Nucleus accumbens (tissue), 56 donors: ENCODE measurements at places on chromosomes 2 and 18.
A peak's percentile ranks its signal among the peaks of the same experiment; 100 is the strongest.

DNA sequence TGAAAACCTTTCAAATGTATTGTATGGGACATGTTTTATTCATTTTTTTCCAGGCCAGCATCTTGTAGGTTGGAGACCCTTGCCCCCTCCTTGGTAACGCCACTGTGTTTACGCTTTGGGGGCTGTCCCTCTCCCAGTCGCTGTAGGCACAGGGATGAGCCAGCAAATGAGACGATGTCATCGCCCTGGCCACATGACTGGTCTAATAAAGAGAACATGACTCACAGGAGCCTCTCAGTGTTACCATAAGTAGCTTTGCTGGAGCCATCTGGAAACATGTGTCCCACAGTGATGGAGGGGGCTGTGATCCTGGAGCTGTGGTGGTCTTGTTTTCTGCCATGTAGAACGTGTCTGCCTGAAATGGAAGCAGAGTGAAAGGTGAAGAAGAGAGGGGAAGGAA, 78.9 kb downstream of the CD8B2 start:
- no peak for DNase-seq

DNA sequence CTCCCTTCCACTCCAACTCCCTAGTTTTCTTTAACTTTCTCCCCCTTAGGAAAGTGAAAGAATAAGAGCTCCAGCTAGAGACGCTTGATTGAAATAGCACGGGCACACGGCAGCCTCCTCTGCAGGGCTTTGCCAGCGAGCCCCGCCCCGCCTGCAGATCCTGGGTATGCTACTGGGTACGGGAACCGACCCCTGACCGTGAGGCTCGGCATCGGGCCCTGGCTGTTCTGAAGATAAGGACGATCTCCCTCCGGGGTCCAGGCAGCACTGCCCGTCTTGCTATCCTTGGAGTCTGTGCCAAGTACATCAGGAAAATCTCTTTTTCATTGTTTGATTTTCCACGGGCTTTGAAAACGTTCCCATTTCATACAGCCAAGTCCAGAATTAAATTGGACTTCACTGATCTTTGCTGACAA, 284.5 kb downstream of the MTX2 start:
- peak; percentile 4 for DNase-seq

GRCh38 chr2:53127061-53127650, 640.4 kb upstream of the CHAC2 start:
- no peak for DNase-seq

DNA sequence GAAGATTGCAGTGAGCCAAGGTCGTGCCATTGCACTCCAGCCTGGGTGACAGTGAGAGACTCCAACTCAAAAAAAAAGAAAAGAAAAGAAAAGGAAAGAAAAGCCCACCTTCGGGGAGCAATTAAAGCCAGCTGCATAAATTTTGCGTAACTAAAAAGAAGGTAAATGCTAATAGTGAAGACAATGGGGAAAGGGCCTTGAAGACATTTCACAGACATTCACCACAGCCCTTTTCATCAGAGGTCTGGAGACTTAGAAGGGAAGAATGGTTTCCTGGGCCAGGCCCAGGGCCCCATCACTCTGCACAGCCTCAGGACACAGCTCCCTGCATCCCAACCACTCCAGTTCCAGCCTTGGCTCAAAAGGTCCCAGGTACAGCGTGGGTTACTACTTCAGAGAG, 35.1 kb upstream of the MSH6 start:
- no peak for DNase-seq

DNA sequence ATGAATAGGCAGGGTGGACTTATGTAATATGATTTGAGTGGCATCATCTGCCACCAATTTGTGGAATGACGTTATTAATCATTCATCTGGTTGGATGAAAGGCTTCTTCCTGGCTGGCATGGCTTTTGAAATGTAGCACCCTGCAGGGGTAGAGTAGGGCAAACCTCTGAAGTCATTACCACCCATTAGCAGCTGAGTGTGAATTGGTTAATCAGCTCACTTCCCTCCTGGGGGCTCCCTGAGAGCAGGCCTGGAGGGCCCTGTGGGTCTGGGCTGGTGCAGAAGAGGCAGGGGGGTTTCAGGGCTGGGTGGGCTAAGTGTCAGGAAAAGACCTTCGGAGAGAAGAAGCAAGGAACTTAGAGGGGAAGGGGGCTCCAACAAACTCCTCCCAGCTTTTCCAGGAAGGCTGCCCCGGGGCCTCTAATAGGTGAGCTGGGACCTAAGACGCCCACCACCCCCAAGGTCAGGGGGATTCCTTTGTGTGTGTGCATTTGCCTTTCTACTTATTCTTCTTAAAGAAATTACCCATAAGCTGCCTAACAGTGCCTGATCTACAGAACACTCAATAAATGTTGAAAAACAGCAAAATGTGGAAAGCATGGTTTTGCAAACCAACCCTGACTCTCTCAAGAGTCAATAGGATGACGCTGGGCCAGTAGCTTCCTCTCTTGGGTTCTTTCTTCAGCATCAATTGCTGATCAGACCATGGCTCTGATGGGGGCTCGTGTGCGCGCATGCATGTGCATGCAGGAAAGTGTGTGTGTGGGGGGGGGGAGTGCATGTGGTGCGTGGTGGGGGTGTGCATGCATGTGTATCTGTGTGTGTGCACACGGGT, 49.7 kb upstream of the ZNF516 start:
- no peak for DNase-seq

DNA sequence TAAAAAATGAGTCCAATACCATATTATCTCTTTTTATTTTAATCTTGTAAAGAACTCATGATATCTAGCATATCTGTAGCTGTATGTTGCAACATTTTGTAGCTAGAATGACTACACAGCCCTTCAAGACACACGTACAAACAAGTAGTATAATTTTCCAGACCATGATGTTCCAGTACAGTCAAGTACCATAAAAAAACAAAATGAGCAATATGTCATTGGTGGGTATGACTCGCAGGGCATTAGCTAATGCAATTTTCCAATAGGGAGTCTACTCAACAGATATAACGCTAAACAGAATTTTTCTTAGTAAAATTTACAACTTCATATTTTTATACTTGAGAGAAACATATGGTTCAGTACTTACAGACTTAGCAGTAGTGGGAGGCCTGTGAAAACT, 53.6 kb upstream of the UGP2 start:
- no peak for DNase-seq

- DNase-seq: no peak
Observed at GRCh38 chr2:210227290-210228088, 2.2 kb upstream of the ACADL start.

DNA sequence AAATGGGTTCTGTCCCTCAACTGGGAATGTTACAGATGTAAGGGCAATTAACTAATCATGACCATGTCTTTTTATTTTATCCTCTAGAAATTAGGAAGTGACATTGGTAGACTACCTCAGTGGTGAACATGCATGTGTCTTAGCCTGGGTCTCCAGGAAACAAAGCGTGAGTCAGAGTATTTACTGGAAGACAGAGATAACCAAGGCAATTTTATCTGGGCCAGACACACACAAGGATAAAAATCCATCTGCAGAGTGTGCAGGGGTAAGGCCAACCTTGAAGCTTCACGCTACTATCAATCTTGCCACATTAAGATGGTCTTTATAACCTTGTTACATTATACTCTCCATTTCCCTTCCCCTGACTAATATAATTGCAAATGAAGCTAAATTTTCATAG, 487.5 kb downstream of the SUCLG1 start:
- no peak for DNase-seq

- no peak for DNase-seq
Observed at GRCh38 chr18:23864624-23865023, 149.9 kb upstream of the TTC39C start.

DNA sequence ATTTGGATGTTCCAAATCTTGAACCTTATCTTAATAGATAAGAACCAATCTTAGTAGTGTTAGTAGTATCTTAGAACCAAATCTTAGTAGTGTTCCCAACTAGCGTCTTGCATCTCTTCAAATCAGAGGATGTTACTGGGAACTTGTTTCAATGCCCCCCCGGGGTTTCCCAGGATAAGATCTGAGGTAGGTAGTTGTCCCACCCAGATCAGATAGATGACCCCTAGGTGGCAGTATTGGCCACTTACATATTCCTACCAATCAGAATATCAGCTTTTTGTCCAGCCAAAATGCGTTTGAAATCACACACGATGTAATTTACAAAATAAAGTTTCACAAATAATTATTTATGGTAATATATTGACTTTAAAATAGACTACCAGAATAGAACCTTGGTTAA, 314.8 kb downstream of the MBD2 start:
- no peak for DNase-seq

DNA sequence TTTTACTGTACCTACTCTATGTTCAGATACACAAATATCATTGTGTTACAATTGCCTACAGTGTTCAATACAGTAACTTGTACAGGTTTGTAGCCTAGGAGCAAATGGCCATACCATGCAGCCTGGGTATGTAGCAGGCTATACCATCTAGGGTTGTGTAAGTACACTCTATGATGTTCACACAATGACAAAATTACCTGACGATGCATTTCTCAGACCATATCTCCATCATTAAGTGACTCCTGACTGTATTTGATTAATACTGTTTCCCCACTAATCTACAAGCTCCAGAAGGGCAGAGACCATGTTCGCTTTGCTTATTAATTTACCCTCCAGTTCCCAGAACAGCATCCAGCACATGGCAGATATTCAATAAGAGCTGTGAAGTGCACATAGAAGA, 372.2 kb downstream of the METTL4 start:
- no peak for DNase-seq

GRCh38 chr2:51782921-51783765, 751.2 kb upstream of the NRXN1 start:
- DNase-seq: no peak

DNA sequence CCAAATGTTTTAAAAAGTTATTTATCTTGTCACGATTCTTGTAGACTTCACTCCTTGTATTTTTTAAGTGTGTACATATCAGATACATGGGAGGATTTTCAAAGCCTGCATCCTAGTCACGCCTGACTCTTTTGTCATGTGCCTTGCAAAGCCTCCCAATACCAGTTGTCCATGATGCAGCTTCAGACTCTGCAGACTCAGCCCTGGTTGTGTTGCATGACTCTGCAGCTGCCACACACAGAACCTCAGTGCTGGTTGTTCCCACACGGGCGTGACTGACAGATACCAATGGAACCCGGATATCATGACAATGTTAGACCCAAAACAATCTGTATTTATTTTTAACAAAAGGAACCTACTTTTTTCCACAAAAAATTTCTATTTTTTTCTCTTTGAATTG, 38.2 kb downstream of the TPO start:
- DNase-seq: no peak

DNA sequence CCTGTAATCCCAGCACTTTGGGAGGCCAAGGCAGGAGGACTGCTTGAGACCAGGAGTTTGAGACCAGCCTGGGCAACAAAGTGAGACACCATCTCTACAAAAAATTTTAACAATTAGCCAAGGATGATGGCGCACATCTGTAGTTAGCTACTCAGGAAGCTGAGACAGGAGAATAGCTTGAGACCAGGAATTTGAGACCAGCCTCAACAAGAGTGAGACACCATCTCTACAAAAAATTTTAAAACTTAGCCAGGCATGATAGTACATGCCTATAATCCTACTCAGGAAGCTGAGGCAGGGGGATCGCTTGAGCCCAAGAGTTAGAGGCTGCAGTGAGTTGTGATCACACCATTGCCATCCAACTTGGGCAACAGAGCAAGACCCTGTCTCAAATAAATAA, 7.0 kb downstream of the MEMO1 start:
- DNase-seq: no peak

- DNase-seq: no peak
Observed at GRCh38 chr2:12289120-12289802, 427.5 kb upstream of the TRIB2 start.

- DNase-seq: no peak
Observed at GRCh38 chr2:197210430-197210829, 100.2 kb downstream of the ANKRD44 start.

DNA sequence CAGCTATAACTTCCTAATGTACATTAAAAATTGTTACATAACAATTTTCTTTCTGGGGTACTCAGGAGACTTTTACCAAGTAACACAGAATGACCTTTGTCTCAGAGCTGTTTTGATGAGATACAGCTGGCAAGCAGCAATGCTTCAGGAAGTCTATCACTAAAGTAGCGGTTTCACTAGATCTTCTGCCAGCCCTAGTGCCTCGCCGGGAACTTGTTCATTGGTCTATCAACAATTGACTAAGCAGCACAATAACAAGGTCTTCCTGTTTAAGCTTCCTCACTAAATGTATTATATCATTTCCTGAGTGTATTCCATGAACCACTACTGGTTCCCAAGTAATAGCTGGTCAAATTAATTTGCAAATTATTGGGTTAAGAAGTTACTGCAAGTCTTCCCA, 69.2 kb downstream of the TRIP12 start:
- DNase-seq: no peak

DNA sequence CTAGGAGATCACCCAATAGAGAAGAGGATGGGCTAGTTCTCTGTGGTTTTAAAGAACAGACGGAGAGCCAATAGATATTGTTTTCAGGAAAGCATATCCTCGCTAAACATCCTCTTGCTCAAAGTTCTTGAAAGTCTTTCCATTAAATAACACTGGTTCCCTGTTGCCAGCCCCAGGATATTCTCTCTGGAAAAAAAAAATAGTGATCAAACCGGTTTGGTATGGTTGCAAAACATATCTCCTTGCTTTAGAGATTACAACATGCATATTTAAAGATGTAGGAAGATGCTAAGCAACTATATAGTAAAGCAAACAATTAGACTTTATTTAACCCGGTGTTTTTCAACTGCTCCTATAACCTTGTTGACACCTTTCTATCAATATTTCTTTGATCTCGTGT, 211.4 kb downstream of the CMPK2 start:
- DNase-seq: no peak

- no peak for DNase-seq
Observed at GRCh38 chr2:29054430-29054829, 19.9 kb downstream of the PCARE start.

DNA sequence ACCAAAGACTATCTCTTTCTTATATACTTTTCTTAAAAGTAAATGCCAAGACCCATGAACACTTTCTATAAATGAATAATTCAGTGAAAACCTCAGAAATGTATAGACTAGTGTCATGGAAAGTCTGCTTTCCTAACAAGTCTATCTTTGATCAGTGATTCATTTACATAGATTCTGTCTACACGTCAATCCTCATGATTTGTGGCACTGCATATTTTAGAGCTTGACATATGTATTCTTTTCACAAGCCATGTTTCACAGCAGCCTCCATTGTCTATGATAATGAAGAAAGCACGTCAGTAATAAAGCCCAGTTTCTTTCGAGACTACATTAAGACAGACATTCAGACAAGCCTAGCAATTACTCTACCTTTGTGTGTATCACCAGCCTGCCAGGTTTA, 486.6 kb downstream of the IRS1 start:
- DNase-seq: no peak

GRCh38 chr2:225052703-225053102, 10.4 kb upstream of the DOCK10 start:
- no peak for DNase-seq

- no peak for DNase-seq
Observed at GRCh38 chr2:213225866-213226265, 58.4 kb upstream of the SPAG16 start.

DNA sequence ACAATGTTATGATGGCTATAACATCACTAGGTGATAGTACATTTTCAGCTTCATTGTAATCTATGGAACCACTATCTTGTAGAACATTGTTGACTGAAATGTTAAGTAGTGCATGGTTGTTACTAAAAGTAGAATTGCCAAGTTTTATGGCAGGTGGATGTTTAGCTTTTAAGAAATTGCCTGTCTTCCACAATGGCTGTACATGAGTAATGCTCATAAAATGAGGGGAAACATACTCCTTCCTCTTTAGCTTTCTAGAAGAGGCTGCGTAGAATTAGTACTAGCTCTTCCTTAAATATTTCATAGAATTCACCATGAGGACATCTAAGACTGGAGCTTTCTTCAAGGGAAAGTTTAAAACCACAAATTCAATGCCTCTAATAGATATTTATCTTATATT, 161.0 kb downstream of the TPGS2 start:
- DNase-seq: no peak

- no peak for DNase-seq
Observed at GRCh38 chr2:210541290-210541902, 15.0 kb upstream of the CPS1 start.
